CMK (cell line): ENCODE measurements at places on chromosomes 2 and 18.

DNA sequence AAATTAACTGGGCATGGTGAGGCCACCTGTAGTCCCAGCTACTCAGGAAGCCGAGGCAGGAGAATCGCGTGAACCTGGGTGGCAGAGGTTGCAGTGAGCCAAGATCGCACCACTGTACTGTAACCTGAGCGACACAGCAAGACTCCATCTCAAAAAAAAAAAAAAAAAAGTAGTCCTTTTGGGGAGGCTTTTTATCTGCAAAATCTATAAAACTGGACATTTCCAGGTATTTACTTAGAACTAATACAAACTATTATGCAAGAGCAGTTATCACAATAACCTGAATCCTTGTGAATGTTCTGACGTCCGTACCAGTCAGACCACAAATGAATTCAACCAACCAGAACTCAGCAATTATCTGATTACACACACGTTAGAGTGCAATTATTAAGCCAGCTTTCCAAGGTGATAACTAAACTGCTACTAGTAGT is 8.8 kb upstream of the RAPH1 start:
- DNase-seq, result no peak

- no peak for DNase-seq
These were observed 91.8 kb downstream of the FMNL2 start for GRCh38 chr2:152426801-152427200.

GRCh38 chr18:63878343-63878742 is 9.2 kb upstream of the SERPINB2 start:
- no peak for DNase-seq

DNA sequence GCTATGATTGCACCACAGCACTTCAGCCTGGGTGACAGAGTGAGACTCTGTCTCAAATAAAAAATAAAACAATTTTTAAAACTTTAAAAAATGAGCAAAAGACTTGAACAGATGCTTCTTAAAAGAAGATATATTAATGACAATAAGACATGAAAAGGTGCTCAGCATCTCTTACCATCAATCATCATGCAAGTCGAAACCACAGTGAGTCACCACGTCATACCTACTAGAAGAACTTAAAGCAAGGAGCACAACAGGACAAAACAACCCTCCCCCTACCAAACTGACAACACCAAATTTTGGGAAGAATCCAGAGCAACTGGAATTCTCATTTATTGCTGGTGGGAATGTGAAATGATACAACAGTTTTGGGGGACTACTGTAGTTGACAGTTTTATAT is 251.6 kb downstream of the BCL2 start:
- no peak for DNase-seq

GRCh38 chr2:234411793-234412192 is 85.1 kb downstream of the ARL4C start:
- no peak for DNase-seq

DNA sequence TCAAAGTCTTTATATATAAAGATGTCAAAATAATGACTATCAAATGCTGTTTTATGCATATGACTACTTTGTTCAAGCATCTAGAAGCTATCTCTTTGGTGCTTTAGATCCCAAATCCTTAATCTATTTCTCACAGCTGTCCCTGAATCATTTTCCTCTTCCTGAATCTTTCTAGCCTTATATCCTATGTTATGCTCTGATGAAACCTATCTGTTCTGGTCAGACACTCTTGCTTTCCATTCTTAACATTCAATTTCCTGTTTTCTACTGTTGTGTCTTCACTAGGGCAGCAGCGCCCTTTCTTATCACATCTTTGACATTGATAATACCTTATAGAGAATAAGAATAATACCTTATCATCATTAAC is 6.3 kb upstream of the PARD3B start:
- DNase-seq, result no peak

DNA sequence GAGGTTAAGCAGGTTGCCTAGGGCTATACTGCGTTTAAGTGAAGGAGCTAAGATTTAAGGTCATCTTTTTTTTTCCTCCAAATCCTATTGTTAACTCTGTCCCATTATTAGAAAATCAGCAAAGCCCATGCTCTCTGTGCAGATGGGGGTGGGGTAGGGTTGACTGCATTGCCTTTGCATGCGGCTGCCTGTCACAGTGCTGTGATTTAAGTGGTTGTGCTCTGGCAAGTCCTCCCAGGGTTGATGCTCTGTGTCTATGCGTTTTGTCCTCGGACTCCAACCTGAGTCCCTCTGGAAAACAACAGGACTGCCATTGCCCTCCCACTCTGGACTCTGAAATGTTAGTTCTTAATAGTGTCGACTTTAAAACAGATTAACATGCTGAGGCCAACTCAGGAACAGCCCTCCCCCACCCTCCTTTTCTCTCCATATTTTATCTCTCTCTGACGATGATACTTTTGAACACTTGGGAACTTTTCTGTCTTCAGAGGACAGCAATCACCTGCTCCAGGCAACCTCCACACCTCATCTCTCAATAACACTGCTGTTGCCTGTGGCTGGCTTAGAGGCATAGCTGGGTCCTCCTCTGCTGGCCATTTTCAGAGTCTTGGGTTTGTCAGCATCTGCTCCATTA is 5.8 kb downstream of the FHOD3 start:
- DNase-seq, result no peak

- no peak for DNase-seq
These were observed 658.6 kb upstream of the FANCL start for GRCh38 chr2:58899692-58900091.

- DNase-seq, result no peak
These were observed 787 bp downstream of the ERBB4 start for GRCh38 chr2:212537726-212538304.

DNA sequence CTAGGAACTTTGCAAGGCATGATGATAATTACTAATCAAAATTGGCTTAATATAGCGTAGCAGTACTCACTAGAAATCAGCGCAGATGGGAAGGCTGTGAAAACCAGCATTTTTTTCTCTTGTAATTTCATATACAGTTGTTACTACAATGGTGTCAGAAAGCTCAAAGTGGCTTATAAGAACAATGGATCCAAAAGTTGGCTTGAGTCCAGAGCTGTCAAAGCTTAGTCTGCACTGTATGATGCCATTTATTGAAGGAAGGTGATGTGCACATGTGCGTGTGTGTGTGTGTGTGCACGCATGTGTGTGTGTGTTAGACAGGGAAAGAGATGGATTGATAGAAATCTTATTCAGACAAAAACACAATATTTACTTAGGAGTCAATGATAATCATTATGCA is 341.3 kb downstream of the TGIF1 start:
- no peak for DNase-seq

GRCh38 chr2:120936476-120937334 is 201.0 kb downstream of the GLI2 start:
- no peak for DNase-seq

- DNase-seq, result no peak
These were observed 121.8 kb downstream of the CDC42EP3 start for GRCh38 chr2:37549598-37549997.

DNA sequence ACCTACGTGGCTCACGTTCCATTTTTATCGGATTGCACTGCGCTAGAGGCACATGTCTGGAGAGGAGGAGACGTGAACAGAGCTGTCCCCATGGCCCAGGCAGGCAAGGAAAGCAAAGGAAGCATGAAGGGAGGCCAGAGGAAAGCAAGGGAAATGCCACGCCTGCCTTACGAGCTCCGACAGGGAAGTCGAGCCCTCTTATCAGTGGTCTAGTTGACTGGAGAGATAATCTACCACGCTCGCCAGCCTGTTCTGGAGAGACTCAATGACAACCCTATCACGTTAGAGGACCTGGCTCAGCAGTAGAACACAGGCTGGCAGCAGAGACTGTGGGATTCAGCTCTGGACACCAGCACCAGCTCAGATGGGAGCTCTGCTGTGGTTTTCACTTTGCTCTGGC is 202.6 kb upstream of the ID2 start:
- peak; percentile 59 for DNase-seq

- DNase-seq, result no peak
These were observed 14.9 kb downstream of the PPP3R1 start for GRCh38 chr2:68237404-68237803.

DNA sequence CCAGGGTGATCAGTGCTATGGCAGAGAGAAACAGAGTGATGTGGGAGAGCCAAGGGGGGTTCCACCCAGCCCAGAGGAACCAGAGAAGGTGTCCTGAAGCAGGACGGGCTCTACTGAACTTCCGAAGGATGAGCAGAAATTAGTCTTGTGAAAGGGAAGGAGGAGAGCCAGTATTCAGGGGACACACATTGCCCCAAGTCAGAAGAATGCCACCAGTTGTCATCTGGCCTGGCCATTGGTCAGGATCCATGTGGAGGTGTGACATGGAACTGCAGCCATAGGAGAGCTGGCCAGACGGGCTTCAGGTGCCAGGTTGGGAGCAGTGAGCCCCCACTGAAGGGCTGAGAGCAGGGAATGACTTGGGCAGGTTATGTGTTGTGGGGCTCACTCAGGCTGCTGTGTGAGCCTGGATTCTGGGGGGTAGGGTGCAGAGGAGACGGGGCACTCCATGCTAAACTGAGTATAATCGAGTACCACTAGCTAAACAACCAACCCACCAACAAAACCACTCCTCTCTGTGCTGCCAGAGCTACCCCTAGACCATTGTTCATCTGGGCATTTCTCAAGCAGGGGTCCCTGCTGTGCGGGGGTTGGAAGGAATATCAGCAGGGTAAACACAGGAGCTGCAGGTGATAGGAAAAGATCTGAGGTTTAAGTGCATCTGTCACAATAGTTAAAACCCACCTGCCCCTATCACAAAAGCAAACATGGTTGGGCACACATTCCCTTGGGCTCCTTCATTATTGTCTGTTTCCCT is 25.3 kb downstream of the MARCO start:
- no peak for DNase-seq

- DNase-seq, result no peak
These were observed 169.2 kb downstream of the GLI2 start for GRCh38 chr2:120904830-120905234.

GRCh38 chr2:181698223-181698622 is 17.9 kb upstream of the NEUROD1 start:
- no peak for DNase-seq

- no peak for DNase-seq
These were observed 15.0 kb downstream of the TOGARAM2 start for GRCh38 chr2:28995765-28996750.

DNA sequence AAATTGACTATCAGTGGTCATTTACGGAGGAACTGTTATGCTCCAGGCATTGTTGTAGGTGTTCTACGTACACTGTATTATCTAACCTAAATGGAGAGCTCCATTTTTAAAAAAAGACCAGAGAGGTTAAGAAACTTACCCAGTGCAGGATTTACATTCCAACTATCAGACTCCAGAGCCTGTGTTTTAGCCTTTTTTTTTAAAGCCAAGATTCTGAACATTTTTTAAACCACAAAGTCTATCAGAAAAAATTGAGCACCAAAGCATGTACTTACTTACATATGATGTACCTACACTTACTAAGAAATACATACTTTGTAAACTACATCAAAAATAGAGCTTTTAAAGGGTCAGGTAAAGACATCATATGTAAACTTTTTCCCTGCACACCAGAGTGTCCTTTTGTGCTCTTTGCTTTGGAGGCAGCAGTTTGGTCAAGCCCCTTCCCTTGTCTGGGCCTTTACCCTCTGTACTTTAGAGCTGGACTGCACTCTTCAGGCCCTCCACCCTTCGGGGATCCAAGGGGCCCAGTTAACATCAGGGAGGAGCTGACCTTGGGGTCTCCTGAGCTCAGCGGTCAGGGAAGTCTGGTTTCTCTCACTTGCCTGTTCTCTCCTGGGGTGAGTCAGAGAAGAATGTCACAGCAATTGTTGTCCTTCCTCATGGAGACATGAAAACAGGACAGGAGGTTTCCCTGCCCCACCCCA is 58.4 kb downstream of the ITGB1BP1 start:
- no peak for DNase-seq

DNA sequence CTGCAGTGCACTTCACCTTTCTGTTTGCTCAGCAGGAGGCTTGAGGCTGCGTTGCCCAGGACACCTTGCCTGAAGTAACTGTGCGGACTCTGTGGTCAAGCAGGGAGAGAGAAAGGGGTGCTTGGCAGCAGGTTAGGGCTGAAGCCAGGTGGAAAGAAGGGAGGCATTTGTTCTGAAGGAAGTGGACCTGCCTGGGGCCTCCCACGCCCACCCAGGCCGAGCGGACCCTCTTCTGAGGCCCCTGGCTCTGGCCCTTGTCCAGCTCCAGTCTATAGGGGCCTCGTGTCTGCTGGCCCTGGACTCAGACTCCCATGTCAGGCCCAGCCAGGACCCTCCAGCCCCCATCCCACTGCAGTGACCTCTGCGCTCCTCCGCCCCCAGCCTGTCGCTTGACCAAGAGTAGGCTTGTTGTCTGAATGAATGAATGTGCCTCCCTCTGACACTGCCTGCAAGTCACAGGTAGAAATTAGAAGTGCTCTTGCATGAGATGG is 2.5 kb downstream of the SNED1 start:
- DNase-seq, result no peak

- no peak for DNase-seq
These were observed 68.8 kb upstream of the CDC42EP3 start for GRCh38 chr2:37740164-37740739.

- no peak for DNase-seq
These were observed 1254.5 kb upstream of the FAM98A start for GRCh38 chr2:34853646-34854045.

- no peak for DNase-seq
These were observed 139.4 kb upstream of the HAAO start for GRCh38 chr2:42931818-42932195.

- no peak for DNase-seq
These were observed 35.8 kb downstream of the SCG2 start for GRCh38 chr2:223566396-223566795.

DNA sequence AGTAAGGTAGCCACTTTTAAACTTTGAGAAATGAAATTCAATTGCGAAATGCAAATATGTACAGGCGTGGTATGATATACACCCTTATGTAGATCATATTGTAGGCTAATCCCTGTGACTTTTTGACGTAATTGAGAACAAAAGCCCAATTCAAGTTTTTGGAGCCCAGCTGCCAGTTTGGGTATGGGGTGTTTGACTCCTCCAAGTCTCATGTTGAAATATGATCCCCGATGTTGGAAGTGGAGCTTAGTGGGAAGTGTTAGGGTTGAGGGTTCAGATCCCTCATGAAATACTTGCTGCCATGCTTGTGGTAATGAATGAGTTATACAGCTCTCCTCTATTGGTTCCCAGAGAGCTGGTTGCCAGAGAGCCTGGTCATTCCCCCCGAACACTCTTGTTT is 1666.8 kb downstream of the SUCLG1 start:
- DNase-seq, result no peak

GRCh38 chr18:56910237-56910636 is 236.7 kb upstream of the BOD1L2 start:
- no peak for DNase-seq

DNA sequence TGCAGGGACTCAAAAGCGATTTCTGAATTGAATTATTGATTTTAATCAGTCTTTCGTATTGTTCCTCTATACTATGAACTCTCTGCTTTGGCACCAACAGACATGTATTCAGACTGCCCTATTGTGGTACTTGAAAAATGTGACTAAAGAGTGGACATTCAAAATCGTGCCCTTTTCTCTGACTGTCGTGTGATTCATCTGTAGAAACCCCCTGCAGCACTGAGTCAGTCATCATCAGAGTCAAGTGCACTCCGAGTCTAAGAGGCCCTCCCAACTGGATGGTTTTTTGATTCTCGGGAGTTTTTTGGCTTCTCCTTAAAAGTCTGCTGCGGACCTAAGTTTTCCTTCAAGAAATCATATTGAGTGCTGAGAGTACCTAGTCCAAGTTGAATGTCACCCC is 96.4 kb upstream of the FOSL2 start:
- DNase-seq, result no peak
